COLO829 (cell line): ENCODE measurements at places on chromosomes 11 and 22.

- peak; percentile 66 for DNase-seq
Measured at GRCh38 chr11:128630367-128631230, 43.2 kb upstream of the ETS1 start.

GRCh38 chr11:71239581-71239980 is 12.8 kb downstream of the SHANK2 start:
- no peak for DNase-seq

DNA sequence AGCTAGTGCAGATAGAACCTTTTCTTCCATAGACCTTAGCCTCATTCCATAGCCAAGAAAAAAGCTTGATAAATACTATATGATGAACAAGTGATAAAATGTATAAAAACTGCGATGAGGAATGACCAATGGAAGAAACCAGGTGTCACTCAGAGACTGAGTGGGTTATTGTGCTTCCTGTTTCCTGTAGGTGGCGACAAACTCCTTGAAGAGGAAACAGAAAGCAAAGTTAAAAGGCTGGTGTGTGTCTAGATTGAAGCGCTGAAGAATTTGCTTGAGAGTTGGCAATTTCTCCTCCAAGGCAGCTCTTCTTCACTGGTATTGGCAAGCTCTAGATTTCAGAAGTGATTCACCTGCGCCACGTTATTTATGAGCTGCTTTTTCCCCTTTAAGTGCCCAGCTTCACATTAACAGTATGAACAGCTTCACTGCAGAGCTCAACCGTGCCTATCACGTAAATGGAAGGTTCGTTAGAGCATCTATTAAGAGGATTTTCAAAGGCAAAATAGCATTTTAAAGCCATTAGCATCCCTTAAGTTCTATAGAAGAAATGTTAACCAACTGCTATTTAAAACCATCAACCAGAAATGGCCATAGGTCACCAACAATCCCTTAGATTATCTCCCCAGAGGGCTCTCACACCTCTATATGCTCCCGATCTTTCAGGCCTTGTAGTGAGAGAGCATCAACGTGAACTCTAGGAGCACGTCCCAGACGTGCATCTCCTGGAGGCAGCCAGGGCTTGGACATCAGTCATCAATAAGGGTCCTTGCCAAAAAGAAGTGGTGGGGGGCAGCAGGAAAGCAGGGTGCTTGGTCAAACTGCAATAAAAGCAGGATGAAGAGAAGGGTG is 179.4 kb downstream of the CADM1 start:
- peak; percentile 60 for DNase-seq

GRCh38 chr22:17845790-17846189 is 71.5 kb upstream of the BID start:
- no peak for DNase-seq

DNA sequence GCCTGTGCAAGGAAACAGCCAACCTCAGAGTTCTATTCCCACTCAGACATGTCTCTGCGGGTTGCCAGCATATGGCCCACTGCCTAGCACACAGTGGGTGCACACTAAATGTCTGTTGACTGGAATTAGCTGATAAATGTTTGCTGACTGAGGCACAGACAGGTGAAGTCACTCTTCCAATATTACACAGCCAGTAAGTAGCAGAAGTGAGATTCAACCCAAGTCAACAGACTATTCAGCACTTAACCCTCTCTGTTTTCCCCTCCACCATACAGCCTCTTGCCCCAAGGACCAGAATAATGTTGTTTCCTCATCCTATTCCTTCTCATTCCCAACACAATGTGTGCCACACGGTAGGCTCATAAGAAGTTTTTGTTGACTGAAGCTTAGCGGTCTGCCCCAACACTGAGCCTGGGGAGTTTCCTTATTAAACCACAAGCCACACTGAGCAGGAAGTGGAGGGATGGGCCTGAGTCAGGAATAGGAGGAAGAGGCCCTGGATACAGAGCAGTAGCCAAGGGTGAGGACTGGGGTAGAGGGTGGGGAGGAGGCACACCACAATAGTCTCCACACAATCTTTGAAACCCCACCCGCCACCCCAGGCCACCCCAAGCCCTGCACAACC is 15.7 kb upstream of the IL10RA start:
- DNase-seq, result no peak

- no peak for DNase-seq
Measured at GRCh38 chr11:9862981-9863380, 199.1 kb downstream of the SWAP70 start.

- DNase-seq, result no peak
Measured at GRCh38 chr11:8098361-8098760, 17.4 kb downstream of the TUB start.

- no peak for DNase-seq
Measured at GRCh38 chr11:45730014-45730413, 64.6 kb upstream of the CHST1 start.

GRCh38 chr11:47207459-47207858 is 7.3 kb upstream of the DDB2 start:
- DNase-seq, result no peak

- no peak for DNase-seq
Measured at GRCh38 chr22:16936625-16937024, 71.4 kb downstream of the GAB4 start.

DNA sequence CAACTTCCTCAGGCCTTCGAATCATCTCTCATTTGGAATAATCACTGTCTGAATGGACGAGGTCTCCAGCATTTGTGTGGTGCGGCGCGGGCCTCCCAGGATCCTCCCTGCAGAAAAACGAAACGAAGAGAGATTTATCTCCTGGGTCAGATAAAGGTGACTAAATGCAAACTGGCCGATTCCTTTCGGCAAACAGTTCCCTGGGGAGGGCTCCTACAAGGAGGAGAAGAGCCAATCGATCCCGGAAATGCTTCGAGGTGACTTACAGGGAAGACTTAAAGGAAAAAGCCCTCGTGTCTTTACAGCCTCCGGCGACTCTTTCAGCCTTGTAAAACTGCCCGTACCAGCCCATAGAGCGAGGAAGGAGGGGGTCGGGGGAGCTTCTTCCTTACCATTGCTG is 126.5 kb downstream of the MIAT start:
- no peak for DNase-seq

- no peak for DNase-seq
Measured at GRCh38 chr11:71997594-71997993, 1.1 kb upstream of the IL18BP start.

GRCh38 chr11:113372309-113372708 is 15.3 kb upstream of the ANKK1 start:
- no peak for DNase-seq

DNA sequence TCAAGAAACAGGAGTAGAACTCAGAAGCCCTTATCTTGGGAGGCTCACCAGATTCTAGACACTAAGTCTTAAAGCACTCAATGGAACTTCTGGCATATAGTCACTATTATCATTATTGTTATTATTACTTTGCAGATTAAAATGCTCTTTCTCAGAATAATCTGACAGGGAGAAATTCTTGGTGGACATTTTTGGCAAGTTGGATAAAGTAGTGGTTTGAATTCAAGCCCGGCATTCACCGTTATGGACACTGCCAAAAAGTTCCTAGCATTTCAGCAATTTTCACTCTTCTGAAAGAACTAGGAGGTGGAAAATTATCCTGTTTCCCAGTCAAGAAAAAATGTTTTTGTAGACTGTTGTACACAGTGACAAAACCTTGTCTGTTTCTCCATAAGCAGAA is 179.6 kb upstream of the ISX start:
- no peak for DNase-seq

GRCh38 chr11:2540223-2540991 is 95.6 kb downstream of the KCNQ1 start:
- no peak for DNase-seq

DNA sequence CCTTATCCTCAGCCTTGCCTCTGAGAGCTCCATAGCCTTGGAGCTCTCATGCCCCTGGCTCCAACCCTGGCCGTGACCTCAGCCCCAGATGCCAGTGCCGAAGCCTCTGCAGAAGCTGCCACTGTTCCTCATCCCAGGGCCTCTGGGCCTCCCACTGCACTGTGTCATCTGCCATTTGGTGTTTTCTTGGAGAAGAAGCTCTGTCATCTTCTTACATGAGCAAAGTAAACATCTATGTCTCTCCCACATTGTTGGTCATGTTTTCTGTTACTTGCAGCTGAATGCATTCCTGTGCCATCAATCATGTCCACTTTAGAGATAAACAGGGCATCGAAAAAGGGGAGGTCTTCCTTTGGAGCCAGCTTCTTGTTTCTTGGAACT is 45.0 kb upstream of the FTH1 start:
- DNase-seq, result no peak

DNA sequence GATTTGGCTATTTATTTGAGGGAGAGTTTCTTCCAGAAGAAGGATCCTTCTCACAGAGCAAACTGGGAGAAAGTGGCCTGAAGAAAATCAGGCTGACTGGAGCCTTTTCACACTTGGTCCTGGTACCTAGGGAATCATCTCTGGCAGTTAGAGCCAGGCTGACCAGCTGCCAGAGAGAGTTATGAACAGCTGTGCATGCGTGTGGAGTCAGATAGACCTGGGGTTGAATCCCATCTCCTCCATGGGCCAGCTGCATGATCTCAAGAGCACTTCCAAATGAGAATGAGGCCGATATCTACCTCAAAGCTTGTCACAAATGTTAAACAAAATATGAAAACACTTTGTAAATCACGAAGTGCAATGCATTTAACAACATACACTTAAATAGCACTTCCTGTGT is 390.0 kb downstream of the TENM4 start:
- DNase-seq, result no peak

- DNase-seq, result no peak
Measured at GRCh38 chr11:119085437-119085847, 761 bp downstream of the HMBS start.

DNA sequence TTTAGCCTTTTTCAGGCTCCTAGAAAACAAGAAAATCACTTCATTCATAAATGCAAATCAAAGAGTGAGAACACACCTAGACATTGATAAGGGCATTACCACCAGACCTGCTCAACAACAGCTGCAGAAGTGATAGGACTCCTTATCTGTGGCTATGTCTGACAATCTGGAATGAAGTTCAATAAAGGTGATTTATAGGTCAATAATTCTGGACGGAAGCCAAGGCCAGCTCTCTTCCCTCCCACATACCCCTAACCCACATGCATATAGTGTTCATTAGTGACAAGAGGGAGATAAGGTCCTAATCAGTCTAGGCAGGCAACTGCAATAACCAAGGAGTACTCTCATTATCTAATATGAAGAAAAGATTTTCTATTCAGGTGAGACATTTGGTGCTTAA is 111.3 kb downstream of the ETS1 start:
- DNase-seq, result no peak

- DNase-seq, result peak; percentile 5
Measured at GRCh38 chr11:93498641-93499040, 44.5 kb downstream of the SMCO4 start.

DNA sequence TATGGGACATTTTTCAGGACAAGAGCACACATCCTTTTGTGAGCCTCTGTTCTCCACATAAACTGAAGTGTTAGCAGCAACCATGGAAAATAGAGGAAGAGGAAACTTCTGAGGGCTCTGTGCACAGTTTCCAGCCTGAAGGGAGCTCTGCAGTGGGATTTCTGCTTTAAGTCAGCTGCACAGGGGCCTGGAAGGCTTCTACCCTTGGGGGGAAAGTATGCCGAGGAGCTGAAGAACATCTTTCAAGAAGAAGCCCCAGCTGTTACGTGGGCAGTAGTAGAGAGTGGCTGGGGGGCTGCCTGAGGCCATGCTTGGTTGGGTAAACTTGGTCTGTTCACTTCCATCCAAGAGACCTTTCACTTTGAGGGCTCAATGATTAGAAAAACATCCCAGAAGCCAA is 82.7 kb upstream of the EED start:
- no peak for DNase-seq

DNA sequence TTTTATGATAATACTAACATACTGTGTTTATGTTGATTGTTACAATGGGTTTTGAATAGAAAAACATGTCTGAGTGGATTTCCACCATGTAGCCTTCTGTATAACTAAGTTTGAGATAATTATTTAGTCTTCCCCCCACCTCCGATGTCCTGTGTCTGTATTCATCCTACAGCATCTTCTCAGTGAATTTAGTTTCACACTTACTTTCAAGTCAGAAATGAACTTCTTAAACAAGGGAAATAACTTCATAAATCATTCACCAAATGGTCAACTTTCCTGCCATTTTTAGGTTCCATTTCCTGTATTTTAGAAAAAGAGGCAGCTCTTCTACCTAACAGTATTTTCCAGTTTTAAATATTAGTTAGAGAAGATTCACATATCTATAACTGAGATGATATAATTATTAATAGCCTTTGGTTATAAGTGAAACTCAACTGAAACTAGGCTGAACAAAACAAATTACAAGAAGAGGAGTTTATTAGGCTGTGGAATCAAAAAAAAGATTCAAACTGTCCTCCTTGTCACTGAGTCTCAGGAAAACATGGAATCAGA is 3.5 kb downstream of the OR51B5 start:
- no peak for DNase-seq

- DNase-seq, result no peak
Measured at GRCh38 chr11:9091044-9091922, at the start of gene SCUBE2. SCUBE2 (minus strand) TSS chr11:9091599; CDS start chr11:9091528, 71 bp downstream.

DNA sequence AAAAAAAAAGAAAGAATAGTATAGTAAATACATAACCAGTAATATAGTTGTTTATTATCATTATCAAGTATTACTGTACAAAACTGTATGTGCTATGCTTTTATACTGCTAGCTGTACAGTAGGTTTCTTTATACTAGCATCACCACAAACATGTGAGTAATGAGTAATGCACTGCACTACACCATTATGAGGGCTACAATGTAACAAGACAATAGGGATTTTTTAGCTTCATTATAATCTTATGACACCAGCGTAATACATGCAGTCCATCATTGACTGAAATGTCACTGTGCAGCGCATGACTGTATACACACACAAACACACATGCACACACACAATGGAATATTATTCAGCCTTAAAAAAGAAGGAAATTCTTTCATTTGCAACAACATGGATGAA is 111.5 kb upstream of the ZBED5 start:
- no peak for DNase-seq

- no peak for DNase-seq
Measured at GRCh38 chr11:125869521-125869920, 17.9 kb upstream of the HYLS1 start.

DNA sequence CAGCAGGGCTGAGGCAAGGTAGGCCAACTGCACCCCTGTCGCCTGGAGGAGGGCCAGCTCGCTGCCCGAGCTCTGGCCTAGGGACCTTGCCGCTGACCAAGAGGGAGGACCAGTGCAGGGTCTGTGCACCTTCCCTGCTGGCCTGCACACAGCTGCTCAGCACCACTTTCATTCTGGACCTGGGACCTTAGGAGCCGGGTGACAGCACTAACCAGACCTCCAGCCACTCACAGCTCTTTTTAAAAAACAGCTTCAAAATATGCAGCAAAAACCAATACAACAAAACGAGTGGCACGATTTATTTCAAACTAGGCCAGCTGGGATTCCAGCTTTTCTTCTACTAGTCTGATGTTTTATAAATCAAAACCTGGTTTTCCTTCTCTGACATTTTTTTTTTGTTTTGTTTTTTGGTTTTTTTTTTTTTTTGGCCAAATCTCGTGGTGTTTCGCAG is 18.0 kb downstream of the RSPH14 start:
- DNase-seq, result no peak
